ENCODE measurements at places on chromosomes 12 and 14.

DNA sequence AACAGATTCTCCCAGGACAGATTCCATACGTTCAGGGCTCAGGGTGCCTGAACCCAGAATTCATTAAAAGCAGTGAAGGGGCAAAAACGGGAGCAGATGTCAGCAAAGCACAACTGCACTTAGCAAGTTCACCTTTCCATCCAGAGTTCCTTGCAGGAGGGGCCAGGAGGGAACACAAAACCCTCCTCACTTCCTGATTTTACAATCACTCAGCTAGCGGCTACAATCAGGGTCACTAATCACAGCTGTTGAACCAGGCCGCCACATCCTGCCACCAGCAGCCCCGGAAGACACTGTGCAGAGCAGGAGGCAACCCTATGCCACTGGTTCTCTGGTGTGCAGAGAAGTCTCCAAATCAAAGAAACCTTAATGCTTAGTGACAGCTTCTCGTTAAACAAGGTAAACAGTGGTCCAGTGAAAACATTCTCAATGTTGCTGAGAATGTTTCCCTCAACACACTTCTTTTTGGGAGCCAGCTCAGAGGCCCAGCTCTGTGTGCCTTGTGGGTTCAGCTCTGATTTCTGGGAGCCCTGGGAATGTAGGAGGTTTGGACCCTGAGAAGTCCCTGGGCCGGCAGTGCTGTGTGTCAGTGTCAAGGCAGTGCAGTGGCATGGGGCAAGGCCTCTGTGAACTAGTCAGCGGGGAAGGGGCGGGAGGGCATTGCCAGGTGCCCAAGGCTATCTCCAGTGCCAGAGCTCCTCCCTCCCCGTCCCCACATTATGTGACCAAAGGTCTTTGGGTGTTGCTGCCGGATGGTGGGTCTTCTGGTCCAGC lies 54.5 kb downstream of the VCPKMT start:
- H3K4me3 ChIP-seq: no peak overlapping the region
- H3K36me3 ChIP-seq: no peaks in the 10 kb centered on the region
- DNase-seq: peak; percentile 28
- H3K27ac ChIP-seq: peak overlapping the region; percentile 91

- H3K27ac ChIP-seq: no peak overlapping the region
- no peaks in the 10 kb centered on the region for H3K4me1 ChIP-seq
- no peaks in the 10 kb centered on the region for H3K27me3 ChIP-seq
- DNase-seq: no peak
These were observed 12.0 kb upstream of the GALNT6 start for GRCh38 chr12:51403159-51403558.

DNA sequence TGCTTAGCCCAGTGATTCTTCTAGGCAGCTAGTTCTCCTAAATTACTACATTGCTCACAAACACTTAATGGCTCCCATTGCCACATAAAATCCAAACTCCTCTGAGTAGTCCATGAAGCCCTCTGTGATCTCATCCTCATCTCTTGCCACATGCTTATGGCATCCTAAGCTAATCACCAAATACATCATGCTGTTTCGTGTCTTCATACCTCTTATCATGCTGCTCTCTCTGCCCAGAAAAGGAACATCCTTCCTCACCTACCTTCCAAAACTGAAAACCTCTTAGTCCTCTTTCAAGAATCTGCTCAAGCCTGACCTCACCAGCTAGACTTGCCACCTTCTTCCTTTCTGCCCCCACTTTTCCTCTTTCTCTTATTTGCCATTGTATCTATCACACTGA lies 108.5 kb downstream of the DUSP6 start:
- H3K4me3 ChIP-seq: no peak overlapping the region
- H3K4me1 ChIP-seq: peaks cover 37% of the 10 kb centered on the region
- DNase-seq: peak; percentile 79
- peak overlapping the region; percentile 50 for H3K27ac ChIP-seq
- no peaks in the 10 kb centered on the region for H3K27me3 ChIP-seq
- H3K36me3 ChIP-seq: no peaks in the 10 kb centered on the region

- peaks cover 15% of the 10 kb centered on the region for H3K4me1 ChIP-seq
- no peak overlapping the region for H3K27ac ChIP-seq
- no peak for DNase-seq
- H3K4me3 ChIP-seq: no peak overlapping the region
- H3K36me3 ChIP-seq: no peaks in the 10 kb centered on the region
These were observed 46.8 kb downstream of the IRF2BPL start for GRCh38 chr14:76981670-76982069.

DNA sequence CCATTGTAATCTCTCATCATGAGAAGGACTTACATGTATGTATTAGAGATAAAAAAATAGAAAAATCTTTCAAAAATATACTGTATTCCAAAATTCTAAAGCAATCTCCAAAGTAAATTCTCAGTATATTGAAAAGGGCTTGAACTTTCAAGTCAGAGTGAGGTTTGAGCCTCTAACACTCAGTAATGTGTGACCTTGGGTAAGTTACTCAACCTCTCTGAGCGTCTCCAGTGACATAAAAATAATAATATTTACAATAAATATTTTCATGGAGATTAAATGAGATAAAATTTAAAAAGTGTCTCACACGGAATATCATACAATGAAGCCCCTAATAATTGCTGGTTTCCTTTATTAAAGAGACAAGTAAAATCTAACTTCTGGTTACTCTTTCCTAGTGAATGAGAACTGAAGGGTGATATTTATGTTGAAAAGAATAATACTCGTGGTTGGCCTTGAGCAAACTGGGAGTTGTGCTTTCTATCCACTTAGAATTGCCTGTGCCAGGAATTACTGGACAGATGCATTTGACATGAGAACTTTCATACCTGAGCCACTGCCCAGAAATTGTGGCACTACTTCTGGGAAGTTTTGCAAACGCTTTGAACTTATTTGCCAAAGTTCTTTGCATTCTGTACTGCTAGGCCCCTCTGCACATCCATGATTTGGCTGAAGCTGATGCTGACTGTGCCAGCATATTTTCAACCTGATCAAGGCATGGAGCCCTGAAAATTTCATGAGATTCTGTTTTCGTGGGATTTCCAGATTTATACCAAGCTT lies 933.7 kb downstream of the GALC start:
- H3K36me3 ChIP-seq: no peaks in the 10 kb centered on the region
- no peak for DNase-seq
- H3K27me3 ChIP-seq: no peaks in the 10 kb centered on the region
- no peak overlapping the region for H3K4me3 ChIP-seq

DNA sequence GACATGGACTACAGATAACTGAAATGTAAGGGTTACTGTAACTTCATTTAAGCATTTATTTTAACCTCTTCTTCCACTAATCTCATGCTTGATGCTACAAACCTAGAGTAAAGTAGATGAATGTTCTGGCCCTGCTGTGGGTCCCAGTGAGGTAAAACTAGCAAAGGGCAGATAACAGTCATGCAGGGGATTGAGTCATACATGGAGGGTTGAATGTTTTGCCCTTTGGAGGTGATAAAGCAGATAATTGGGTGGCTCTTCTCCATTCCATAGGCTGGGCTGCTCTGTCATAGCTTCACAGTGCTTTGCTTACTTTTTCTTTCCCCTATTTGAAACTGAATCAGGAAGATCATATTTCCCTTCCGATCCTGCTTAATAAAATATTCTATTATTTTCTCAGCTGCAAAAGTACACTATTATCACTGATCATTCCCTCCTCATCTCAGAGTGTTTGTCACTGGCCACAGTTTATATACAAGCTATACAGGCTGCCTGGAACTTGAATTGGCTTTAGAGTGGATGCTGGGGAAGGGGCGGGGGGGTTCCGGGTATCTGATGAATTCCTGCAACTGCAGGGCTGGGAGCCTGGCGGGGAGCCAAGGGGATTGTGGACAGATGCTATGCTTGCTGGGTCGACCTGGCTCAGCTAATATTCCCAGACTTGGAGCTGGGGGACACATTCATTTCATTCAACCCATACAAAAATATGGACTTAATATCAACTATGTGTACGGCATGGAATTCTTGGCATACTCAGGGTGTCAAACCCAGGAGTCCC lies 235.1 kb downstream of the NRXN3 start:
- H3K27me3 ChIP-seq: no peaks in the 10 kb centered on the region
- no peaks in the 10 kb centered on the region for H3K4me1 ChIP-seq
- no peaks in the 10 kb centered on the region for H3K36me3 ChIP-seq
- no peak overlapping the region for H3K4me3 ChIP-seq
- no peak overlapping the region for H3K27ac ChIP-seq

DNA sequence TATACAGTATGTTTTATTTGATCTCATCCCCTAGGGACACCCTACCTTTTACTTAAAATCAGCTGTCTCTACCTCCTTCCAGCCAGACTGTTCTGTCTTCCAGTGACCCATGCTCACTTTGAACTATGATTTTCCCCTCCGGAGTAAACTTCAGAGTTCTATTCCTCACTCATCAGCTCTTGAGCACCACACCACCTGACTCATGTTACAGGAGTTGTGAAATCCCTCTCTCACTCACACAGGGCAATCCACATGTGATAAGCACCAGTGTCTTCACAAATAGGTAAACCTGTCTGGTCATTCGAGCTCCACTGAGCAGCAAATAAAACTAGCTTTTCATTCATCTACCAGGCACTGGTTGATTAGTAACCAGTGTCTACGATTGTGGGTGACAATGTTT lies 177.3 kb upstream of the BMP4 start:
- no peak overlapping the region for H3K4me3 ChIP-seq
- H3K36me3 ChIP-seq: no peaks in the 10 kb centered on the region
- peak; percentile 32 for DNase-seq
- no peak overlapping the region for H3K27ac ChIP-seq
- no peaks in the 10 kb centered on the region for H3K4me1 ChIP-seq

GRCh38 chr14:43625294-43625693 lies 881.8 kb downstream of the FSCB start:
- H3K27me3 ChIP-seq: no peaks in the 10 kb centered on the region
- H3K27ac ChIP-seq: no peak overlapping the region
- H3K36me3 ChIP-seq: no peaks in the 10 kb centered on the region
- H3K4me3 ChIP-seq: no peak overlapping the region

GRCh38 chr12:77152623-77153193 lies 87.3 kb upstream of the E2F7 start:
- H3K27ac ChIP-seq: no peak overlapping the region
- no peak overlapping the region for H3K4me3 ChIP-seq
- no peaks in the 10 kb centered on the region for H3K36me3 ChIP-seq
- DNase-seq: peak; percentile 77
- H3K27me3 ChIP-seq: no peaks in the 10 kb centered on the region
- peaks cover 8% of the 10 kb centered on the region for H3K4me1 ChIP-seq

- H3K4me1 ChIP-seq: peaks cover 8% of the 10 kb centered on the region
- no peaks in the 10 kb centered on the region for H3K27me3 ChIP-seq
These were observed 37.5 kb downstream of the ERH start for GRCh38 chr14:69360438-69361108.

Data from GM23248 (cell line).